ENCODE measurements at places on chromosomes 5 and 9. TPM values are rescaled to one million over a fixed set of nuclear protein-coding genes. Genes with fewer than 3 reads are reported as not detected.

The ANKRD18B gene
- total RNA-seq = 12.5 TPM

The CDKN2A gene
- total RNA-seq = not detected

The PDE8B gene
- total RNA-seq = not detected

The GNPDA1 gene
- 60.9 TPM for total RNA-seq

The GRAMD2B gene
- 11.1 TPM for total RNA-seq

The LAMC3 gene
- not detected for total RNA-seq

The GPRIN1 gene
- total RNA-seq = 3.0 TPM

The PRSS3 gene
- total RNA-seq = 1.4 TPM

The LMNB1 gene
- total RNA-seq = 31.6 TPM

The EQTN gene
- not detected for total RNA-seq

The C5orf22 gene
- total RNA-seq = 19.6 TPM

The PDE6A gene
- total RNA-seq = 0.22 TPM

The GLRA1 gene
- total RNA-seq = not detected

GRCh38 chr9:79572032-79572607, 355 bp downstream of the TLE4 start:
- no peak for DNase-seq

- DNase-seq = no peak
These were observed 1.6 kb downstream of the BSPRY start for GRCh38 chr9:113350937-113351336.

DNA sequence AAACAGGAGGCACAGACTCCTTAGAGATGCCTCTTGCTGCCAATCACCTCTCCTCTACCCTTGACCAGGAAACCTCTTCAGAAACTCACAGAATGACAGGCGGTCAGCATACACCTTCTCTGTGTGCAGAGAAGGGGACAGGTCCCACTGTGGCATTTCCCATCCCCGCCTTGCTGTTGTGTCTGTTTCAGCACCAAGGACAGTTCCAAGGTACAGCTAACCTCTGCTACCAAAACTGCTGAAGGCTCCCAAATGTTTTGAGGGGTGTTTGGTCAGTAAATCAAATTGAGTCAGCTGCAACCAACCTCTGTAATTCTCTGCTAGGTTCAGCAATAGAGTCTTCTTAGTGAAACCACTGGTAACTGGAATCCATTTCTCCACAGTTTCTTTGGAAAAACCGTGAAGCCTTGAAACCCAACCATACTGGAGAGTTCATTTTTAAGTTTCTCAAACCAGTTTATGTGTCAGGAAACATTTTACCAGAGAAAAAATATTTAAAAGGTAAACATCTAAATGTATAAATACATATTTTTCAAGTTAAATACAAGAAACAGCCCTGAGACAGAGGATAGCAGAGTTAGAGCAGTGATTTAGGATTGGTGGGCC, 122.0 kb downstream of the DRD1 start:
- peak; percentile 77 for DNase-seq

- no peak for DNase-seq
These were observed 9.0 kb downstream of the RGS14 start for GRCh38 chr5:177366528-177367322.

GRCh38 chr5:15680455-15680854, 180.5 kb downstream of the FBXL7 start:
- DNase-seq = no peak

GRCh38 chr5:83312663-83313062, 158.9 kb upstream of the VCAN start:
- DNase-seq = no peak

DNA sequence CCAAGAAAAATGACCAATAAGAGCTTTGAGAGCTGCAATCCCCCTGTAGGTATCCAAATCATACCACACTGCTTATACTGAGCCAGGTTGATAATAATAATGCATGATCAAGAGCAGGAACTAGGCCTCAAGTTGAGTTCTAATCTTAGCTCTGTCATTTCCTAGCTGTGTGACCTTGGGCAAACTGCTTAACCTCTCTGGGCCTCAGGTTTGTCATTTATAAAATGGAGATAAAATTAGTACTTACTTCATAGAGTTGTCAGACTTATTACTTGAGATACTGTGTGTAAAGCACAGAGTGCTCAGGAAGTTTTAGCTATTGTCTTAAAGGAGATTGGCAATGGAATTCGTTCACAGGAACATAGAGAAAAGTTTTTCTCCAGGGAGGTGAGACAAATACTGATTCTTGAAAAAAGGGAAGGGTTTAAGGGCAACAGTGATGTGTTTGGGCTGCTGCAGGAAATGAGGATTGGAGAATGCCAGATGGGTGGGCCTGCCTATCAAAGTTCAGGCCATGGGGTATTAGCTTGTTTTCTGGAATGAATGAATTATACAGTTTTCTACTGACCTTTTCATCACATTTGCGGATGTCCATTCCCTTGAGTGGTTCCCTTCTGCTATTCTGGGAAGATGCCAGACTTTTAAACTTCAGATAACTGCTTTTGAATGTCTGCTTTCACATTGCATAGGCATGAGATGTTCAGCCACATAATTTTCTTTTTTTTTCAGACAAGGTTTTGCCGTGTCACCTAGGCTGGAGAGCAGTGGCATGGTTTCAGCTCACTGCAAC, 10.2 kb upstream of the ATP6V0E1 start:
- DNase-seq = no peak

DNA sequence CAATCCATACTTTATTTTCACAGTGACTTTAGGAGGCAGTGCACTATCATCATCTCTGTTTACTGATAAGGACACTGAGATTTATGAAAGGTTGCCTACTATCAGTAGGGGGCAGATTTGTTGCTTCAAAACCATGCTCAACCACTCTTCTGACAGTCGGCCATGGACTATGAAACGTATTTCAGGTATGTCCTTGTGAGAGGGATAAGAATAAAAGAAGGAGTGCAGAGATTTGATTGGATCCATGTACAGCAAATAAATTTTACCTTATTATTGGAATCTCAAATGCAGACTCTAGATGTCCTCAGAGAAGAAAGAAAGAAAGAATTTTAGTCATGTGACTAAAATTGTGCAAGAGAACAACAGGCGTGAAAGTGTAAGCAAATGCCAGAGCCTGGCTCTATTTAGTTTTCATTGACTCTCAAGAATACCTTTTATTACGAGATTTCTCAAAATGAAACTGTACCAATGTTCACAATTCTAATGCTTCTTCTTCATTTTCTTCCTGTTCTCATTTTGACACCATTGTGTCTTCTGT, 296.6 kb upstream of the RASA1 start:
- DNase-seq = peak; percentile 39

DNA sequence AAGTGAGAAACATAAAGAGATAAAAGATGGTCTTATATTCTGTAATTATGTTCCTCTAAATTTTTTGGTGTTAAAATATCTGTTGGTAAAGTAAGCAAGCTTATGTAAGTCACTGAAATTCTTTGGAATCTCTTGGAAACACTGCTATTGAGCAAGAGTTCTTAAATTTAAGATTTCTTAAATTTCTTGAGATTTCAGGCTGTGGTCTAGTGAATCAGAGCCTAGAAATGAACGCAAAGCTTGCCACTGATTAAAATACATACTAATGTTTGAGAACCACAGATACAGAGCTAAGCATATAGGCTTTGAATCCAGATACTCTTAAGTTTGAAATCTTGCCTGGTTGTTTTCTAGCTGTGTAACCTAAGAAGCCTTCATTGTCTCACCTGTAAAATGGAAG, 133.4 kb downstream of the TRPM3 start:
- peak; percentile 4 for DNase-seq

DNA sequence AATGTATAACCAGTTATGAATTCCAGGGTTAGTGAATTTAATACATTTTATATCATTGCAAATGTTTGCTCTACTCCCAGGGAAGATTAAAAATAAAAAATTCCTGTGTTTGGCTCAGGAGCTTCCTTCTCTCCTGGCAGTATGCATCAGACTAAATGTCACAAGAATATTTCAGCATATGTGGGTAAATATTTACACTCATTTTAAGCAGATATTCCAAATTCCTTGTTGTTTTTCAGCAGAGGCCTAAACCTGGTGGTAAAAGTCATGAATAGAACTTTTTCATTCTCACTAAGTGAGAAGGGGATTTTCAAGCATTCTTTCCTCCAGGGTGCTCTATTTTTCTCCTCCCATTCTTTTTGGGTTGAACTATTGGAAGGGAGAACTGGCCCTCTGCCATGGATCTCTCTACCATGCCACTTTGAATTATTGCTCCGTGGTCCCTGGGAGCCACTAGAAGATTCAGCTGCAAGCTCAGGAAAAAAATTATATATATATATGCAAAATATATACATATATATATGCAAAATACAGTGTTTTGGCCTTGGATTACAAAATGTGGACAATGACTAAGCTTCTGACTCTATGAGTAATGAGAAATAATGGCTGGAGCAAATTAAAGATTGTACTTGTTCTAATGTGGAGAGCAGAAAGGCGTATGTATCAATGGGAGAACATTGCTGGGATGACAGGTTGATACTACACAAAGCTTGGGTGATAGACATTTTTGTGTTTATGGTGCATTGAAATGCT, 180.6 kb upstream of the PAPPA start:
- no peak for DNase-seq

DNA sequence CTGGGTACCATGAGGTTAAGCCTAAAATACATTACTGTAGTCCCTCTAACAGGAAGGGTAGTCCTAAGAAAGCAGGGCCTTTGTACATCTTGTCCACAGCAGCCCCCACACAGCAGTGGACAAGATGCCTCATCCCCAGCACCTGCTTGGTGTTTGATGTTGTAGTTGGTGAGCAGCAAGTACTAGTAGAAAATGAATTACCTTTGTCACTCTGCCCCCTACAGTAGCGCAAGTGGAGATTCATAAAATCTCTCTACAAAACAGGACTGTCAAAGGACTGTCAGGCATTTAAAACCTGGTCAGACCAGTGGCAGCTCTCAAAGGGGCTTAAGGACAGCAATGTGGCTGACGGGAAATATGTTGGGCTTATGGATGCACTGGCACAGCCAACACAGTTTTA, 122.5 kb downstream of the TMEM174 start:
- no peak for DNase-seq

DNA sequence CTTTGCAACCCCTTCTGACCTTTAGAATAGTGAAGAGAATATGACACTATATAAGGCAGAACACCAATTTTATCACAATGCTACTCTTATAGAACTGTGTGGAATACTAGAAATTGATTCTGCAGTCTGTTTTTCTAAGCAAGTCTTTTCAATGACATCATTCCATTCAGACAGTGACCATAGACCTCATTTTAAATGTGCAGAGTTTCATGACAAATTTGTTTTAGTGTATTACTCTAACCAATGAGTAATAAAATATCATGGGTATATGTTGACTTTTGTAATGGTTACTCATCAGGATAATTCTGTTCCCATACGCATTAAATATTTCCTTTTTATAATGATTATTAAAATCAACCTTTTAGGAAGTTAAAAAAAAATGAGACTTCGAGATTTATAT, 219.9 kb downstream of the COX7C start:
- DNase-seq = no peak

DNA sequence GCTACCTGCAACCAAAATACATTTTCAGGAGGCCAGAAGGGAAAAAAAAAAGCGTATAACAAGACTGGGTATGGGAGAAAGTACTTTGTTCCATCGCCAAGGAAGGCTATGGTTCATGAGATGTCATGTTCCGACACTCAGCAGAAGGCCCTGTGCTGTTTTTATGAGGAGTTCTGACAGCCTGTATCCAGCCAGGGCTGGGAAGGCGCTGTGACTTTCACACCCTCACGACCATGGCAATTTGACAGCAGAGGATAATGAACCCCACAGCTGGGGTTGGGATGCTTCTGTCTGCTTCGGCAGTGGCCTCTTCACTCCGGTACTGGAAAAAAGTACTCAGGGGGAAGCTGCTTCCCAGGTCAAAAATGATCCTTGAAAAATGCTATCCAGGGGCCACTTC, 154.4 kb downstream of the PRELID2 start:
- no peak for DNase-seq

DNA sequence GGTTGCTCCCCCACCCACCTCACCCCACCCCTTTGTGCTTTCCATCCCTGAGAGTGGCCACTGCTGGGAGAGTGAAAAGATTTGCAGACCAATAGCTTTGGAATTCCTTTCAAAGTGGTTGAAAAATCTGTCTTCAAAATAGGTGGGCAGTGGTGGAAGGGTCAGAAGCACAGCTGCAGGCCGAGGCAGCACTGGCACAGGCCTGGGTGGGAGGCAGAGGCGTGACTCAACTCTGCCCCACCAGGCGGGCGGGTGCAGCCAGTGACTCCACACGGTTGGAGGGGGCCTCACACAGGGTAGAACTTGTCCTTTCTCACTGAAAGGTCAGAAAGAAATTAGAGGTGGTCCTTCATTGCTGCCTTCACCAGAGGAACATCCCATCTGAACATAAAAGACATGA, 214.9 kb upstream of the TBCA start:
- DNase-seq = no peak

DNA sequence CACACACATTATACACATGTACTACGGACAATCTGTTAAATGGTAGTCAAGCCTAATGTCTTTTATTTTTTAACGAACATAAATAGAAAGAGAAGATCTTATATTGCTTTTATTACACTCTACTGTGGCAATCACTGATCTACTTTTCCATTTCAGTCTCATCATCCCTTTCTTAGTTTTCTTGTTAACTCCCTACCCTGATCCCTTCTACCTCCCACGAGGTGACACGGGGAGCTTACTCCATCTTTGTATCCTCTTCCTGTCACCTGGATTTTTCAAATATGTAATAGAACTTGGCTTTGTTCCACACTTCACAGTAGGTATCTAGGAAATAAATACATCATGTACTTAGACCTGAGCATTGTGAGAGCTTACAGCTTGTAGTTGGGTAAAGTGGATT, 211.0 kb downstream of the PIK3R1 start:
- DNase-seq = no peak

GRCh38 chr5:65382582-65382981, 99.1 kb downstream of the ADAMTS6 start:
- no peak for DNase-seq

DNA sequence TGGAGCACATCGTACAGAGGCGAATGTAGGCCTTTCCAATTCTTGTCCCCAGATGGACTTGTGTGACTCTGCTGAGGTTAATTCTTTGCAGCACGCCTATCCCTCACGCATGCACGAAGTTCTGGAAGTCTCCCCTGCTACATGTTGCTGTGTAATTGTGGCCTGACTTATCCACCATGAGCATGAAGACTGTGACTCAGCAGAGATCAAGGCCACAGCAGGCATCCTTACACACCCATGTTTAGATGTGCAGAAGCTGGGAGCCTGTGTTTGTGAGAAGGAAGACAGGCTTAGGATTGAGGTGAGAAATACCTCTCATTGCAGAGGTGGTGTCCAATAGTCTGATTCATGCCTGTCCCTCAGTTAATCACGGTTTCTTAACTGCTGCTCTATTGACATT, 135.6 kb downstream of the ICE1 start:
- DNase-seq = no peak

DNA sequence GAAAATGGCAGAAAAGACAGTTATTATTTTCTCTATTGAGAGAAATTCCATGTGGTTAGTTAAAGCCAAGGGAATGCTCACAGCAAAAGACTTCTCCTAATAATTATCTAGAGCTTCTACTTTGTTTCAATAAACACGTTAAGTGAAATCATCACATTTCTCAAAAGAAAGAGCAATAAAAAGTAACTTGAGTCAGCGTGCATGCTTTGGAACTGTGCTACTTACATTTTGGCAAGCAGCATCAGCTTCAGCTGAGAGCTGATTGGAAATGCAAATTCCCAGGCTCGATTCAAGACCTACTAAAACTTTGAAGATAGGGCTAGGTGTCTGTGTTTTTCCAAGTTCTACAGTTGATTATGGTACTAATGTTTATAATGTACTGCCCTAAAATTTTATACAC, 132.1 kb downstream of the CDH18 start:
- DNase-seq = no peak
